ENCODE measurements at places on chromosomes 3 and 15.
A peak's percentile ranks its signal among the peaks of the same experiment; 100 is the strongest.

GRCh38 chr3:172106989-172107388 lies 67.6 kb downstream of the FNDC3B start:
- DNase-seq: no peak

GRCh38 chr15:45810201-45810600 lies 175.4 kb downstream of the SQOR start:
- no peak for DNase-seq

DNA sequence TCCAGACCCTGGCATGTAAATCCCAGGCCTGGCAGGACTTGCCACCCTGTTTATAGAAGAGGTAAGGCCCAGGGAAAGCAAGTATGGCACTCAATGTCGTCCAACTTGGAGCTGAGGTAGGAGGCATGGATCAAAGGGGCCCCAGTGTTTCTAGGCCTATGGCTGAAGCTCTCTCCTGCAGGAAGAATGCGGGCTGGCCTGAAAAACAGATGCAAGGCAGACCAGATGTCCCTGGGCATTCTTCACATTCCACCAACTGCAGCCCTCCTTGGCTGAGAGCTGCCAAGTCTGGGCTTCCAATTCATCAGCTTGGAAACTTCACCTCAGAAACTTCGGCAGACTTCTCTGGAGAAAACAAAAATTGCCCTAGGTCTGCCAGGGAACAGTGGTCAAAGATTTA lies 22.2 kb downstream of the MESD start:
- DNase-seq: no peak

GRCh38 chr3:152296971-152297370 lies 28.2 kb downstream of the MBNL1 start:
- no peak for DNase-seq

- DNase-seq: no peak
These were observed 346.7 kb downstream of the IL20RB start for GRCh38 chr3:137304313-137305056.

DNA sequence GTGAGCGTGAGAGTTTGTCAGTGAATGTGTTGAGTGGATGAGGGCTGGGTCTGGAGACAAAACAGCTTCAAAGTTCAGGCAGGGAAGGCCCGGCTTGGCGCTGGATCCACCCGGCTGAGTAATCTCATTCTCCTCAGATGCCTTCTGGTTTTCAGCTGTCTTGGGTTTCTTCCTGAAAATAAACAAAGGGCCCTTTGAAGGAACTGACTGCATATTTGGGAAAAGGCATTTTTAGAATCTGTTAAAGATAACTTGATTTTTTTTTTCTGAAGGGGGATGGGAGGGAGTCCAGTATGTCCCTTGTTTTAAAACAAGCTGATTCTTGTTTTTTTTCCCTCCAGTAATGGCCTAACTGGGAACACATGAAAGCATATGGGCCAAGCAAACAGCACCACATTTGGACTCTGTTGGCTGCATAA lies 86.4 kb downstream of the TIGIT start:
- no peak for DNase-seq

- no peak for DNase-seq
These were observed 81.8 kb downstream of the CBLB start for GRCh38 chr3:105786990-105787389.

DNA sequence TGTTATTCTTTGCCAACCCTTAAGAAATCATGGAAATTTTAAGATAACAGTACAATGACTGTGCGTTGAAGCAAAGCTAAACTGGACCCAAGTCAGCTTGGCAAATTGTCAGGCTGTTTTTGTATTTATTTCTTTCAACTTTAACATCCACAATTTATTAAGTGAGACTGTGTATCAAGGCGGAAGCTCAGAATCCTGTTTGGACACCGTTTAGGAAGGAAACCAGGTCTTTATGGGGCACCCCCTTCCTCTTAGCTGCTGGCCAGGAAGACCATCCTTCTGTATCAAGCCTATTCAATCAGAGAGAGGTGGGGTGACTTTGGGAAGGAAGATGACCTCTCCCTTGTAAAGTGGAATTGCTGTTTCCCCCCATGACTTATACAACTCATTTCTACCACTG lies 166.0 kb downstream of the MCTP2 start:
- no peak for DNase-seq

GRCh38 chr3:141793476-141794260 lies 30.5 kb downstream of the GRK7 start:
- DNase-seq: no peak

GRCh38 chr3:147406028-147406931 lies at the start of gene ZIC4:
ZIC4 (minus strand) TSS chr3:147406543; CDS start chr3:147402797, 3,746 bp downstream.
- no peak for DNase-seq

DNA sequence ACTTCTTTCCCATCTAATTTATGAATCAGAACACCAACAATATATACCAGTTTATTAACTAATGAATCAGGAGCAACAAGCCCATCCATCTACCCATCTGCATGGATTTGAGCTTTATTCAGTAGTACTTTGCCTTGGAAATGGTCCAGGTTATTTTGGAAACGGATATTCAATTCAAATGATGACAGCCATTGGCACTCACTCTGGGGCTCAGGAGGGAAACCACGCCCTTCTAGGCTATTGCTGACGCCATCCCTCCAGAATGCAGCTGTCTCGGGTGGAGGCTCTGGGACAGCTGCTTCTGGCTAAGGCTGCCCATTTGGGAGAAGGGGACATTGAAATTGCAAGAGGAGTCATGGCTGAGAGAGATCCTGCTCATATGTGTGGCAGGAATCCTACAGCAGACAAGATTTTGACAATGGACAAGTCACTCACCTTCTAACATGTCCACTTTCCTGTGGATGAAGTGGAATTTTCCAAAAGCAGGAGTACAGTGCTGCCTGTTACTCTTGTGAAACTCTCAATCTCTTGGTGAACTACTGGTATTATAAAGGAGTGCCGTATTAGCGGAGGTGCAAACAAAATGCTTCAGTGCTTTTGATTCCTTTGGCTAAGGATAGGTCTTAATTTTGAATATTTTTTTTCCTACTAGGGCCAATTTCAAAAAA lies 29.3 kb upstream of the TRAK1 start:
- DNase-seq: peak; percentile 87

DNA sequence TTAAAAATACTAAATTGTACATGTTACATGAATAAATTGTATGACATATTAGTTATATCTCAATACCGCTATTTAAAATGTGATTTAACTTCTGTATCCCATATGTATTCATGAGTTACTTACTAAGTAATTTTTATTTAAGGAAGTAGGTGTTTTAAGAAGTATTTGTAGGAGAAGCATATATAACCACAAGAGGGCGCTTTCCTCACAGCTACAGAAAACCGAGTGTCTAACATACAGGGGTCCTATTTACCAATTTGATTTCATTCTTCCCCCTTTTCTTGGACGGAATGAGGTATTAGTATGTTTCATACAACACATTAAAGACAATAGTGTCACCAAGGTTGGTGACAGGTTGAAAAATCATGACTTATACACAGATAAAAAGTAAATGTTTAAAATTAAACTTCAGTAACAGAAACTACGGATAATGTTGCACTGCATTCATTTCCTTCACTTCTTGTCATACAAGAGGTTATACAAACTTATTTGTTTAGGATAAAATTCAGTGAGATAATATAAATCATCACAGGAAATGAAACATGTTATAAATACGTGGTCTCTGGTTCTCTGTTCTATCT lies 253.6 kb downstream of the MAGI1 start:
- DNase-seq: peak; percentile 30

- no peak for DNase-seq
These were observed 16.0 kb downstream of the ZNF654 start for GRCh38 chr3:88075072-88075471.

- DNase-seq: no peak
These were observed 40.1 kb downstream of the ANAPC13 start for GRCh38 chr3:134445636-134446035.

DNA sequence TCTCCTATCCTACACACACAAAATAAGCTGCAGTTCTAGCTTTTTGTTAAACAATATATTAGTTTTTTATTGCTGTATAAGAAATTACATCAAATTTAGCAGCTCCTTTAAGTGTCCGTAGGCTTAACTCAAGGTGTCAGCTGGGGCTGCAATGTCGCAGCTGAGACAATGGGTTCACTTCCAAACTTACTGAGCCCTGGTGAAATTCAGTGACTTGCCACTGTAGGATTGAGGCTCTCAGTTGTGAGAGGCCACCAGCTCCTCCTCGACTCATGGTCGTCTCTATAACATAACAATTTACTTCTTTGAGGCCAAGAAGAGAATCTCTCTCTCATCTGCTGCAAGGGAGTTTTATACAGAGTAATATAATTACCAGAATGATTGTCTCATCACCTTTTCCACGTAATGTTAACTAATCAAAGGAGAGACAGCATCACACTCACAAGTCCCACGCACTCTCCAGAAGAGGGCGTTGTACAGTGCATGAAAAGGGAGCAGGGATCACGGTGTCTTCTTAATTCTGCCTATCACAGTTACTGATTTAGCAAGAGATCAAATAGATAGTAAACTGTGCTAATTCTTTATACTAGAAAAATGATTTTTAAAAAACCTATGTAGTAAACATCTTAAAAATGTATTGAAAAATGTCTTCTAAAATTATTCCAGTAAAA lies 735.6 kb upstream of the GBE1 start:
- no peak for DNase-seq

- DNase-seq: no peak
These were observed 16.6 kb downstream of the ZNF592 start for GRCh38 chr15:84764989-84765388.

- peak; percentile 31 for DNase-seq
These were observed at the start of gene CCDC71 for GRCh38 chr3:49165771-49166751. CCDC71 (minus strand) TSS chr3:49166331; CDS start chr3:49164208, 2,123 bp downstream.

DNA sequence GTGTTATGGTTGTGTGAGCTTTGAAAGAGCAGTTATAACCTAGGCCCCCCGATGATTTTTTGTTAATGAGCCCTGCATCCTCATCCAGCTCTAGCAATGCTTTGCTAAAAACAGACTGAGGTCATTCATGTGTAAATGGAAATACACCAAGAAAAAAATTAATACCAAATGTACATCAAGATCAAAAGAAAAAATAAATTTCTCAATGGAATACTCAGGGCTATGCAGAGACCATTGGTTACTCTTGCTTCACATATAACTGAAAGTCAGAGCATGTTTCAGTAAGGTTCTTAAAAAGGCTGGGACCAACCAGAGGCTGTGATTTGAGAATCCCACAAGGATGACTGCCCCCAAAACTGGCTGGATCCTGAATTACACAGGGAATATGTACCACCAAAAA lies 48.0 kb downstream of the ARHGAP31 start:
- no peak for DNase-seq

DNA sequence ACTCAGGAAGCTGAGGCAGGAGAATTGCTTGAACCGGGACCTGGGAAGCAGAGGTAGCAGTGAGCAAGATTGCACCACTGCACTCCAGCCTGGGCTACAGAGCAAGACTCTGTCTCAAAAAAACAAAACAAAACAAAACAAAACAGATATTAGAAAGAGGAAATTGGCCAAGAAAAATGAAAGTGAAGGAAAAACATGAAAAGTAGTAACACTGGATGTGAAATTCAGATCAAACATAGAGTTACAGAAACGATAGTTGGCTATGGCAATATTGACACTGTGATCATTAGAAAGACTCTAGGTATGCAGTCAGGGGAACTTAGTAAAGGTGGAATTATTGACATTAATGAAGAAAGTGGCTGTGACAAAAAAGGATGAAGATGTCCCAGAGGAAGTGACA lies 13.2 kb upstream of the TIPARP start:
- DNase-seq: no peak

DNA sequence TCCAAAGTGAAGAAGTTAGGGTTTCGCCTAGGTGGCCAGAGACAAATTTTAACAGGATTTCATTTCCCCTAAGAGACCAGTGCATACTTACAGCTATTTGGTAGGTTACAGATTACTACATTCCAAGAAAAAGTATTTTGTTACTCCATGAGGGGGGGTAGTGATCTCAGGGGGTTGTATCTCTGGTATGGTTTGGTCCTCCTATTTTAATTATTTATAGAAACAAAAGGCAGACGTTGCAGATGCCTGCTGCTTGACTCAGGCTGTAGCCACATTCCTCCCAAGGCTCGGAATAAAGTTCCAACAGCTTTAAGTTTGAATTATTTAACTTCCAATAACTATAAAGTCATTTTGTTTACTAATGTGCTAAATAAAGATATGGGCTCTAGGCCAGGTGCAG lies 1.3 kb upstream of the TRIM59 start:
- DNase-seq: no peak

DNA sequence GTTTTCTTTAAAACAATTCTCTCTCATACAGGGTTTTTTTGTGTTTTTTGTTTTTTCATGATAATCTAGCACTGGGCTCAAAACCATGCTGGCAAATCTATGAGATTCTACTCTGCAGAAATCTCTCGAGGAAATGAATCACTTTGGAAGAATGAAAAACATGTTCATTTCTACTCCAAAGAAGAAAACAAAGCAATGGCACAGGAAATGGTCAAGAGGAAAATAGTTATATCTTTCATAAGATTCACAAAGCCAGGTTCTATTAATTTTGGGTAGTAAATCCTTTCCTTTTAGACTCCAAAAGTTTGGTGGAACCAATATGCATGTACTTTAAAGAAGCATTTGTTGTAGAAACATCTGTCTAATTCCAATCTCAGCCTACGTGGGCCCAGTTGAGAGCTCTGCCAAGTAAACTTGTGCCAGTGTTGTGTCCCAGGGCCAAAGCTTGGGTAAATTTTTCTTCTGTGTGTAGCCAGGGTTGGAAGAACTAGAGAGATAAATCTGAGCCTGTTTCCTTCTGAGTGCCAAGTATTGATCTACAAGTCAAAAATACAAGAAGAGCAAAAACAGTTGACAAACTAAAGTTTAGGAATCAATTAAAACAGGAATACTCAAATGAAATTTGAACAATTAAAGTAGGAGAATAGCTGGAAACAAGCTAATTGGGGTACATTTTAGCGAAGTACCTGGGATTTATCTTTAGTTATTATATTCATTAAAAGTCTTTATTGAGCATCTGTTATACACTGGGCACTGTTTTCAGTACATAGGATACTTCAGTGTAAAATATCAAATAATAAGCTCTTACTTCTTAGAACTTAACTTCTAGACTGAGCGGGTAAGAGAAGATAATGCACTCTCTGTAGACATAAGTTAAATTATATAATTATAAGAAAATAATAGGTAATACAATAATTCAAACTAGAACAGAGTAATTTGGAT lies 657.5 kb upstream of the NECTIN3 start:
- DNase-seq: no peak

GRCh38 chr3:181313335-181313734 lies 323.8 kb upstream of the DNAJC19 start:
- DNase-seq: no peak

- DNase-seq: no peak
These were observed 43.7 kb downstream of the MAGI1 start for GRCh38 chr3:65995030-65995429.

- DNase-seq: no peak
These were observed 15.3 kb downstream of the HDAC11 start for GRCh38 chr3:13495351-13495813.

DNA sequence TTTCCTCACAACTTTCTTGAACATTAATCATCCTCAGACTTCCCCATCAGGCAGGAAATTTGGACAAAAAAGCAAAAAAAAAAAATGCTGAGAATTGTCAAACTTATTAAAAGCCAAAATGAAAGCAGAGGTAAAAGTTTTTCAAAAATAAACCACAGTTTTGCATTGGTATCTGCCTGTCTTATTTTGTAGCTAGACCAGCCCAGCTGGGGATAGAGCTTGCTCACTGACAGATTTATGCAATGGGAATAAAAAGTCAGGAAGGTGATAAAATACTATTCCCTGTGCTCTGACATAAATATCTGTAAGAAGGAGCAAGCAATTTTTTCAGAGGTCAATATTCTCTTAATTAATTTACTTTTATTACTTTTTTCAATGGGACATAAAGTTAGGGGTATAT lies 1006.7 kb upstream of the ALCAM start:
- no peak for DNase-seq

- no peak for DNase-seq
These were observed 16.8 kb upstream of the SRP14 start for GRCh38 chr15:40055576-40056293.

- DNase-seq: peak; percentile 6
These were observed 190.6 kb downstream of the SHQ1 start for GRCh38 chr3:72657666-72658065.

All from SHP77 treated with DMSO at 0.1 percent for 48 hours (cell line).